ENCODE measurements at places on chromosomes 2 and 18. TPM values are rescaled to one million over a fixed set of nuclear protein-coding genes. Genes with fewer than 3 reads are reported as not detected.

The RUFY4 gene
- not detected for total RNA-seq

GRCh38 chr2:95374921-95375471, 27.5 kb upstream of the FAHD2A start:
- no peak for DNase-seq

GRCh38 chr2:41431756-41432155, 616.1 kb upstream of the PKDCC start:
- DNase-seq = no peak

DNA sequence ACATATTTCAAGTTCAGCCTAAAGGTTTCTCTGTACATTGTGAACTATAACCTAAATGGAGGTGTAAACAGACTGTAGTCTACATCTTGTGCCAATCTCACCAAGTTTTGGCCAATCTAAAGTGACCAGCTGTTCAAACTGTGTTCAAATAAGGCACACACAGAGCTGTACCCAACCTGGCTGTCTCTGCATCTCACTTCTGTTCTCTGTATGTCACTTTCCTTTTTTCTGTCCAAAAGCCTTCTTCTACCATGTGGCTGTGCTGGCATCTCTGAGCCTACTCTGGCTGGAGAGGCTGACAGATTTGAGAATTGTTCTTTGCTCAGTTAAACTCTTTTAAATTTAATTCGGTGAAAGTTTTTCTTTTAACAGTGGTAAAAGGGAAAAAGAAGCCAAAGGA, 817.9 kb downstream of the SOCS6 start:
- no peak for DNase-seq

DNA sequence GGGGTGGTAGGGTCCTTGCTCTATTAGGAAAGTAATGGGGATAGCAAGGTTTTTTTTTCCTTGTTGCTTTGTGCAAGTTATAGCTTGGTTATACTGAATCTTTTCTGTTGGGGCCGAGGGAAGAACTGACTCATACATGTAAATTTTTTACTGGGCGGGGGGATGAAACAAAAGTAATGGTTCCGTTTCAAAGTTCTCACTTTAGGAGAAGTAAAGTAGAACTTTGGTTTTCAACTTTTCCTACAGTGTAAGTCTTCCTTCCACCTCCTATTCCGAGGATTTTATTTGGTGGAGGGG, 1.1 kb downstream of the AFTPH start:
- DNase-seq = no peak

GRCh38 chr2:40488101-40488601, 36.3 kb upstream of the SLC8A1 start:
- no peak for DNase-seq

- DNase-seq = no peak
Measured at GRCh38 chr2:180442860-180443644, 436.0 kb upstream of the CWC22 start.

The SEMA4C gene
- total RNA-seq = 6.8 TPM

- no peak for DNase-seq
Measured at GRCh38 chr2:127080226-127080937, 26.6 kb downstream of the BIN1 start.

DNA sequence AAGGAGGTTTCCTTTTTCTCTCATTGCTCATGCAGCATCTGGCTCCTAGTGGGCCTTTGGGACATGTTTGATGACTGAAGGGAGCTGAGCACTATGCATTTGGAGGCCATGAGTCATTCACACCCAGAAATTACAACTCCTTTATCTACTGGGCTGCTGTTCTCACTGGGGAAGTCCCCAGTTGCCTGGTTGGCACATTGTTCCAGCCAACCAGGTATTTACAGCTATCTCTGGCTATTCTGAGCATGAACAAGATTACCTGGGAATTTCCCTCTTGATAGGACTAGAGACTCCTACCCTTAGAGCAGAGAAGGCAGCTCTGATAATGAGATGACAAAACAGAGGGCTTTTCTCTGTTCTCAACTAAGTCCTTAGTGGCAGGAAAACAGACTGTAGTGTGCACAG, 206.5 kb downstream of the SETBP1 start:
- no peak for DNase-seq

The CROCC2 gene
- total RNA-seq = not detected

The DSC2 gene
- 8.8 TPM for total RNA-seq

GRCh38 chr18:54774423-54774822, 53.9 kb upstream of the RAB27B start:
- DNase-seq = no peak

The EFR3B gene
- total RNA-seq = 0.23 TPM

The SOX11 gene
- not detected for total RNA-seq

DNA sequence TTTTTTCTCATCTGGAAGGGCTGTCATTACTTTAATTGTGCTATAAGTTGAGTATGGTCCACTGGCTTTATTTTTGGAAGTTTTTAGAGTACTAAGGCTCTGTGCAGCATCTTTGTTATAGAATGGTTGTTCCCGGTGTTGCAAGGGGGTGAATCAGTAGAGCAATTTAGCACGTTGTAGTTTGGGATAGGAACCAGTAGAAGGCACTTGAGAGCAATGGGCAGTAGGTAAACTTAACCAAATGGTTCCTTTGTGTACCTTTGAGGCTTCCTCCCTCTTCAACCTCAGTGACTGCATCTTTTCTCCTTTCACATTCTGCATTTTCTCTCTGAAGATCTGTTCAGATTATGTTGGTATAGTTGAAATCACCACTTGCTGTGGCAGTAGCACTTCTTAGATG, 238.2 kb upstream of the SYT4 start:
- DNase-seq = no peak

The PCARE gene
- total RNA-seq = not detected

DNA sequence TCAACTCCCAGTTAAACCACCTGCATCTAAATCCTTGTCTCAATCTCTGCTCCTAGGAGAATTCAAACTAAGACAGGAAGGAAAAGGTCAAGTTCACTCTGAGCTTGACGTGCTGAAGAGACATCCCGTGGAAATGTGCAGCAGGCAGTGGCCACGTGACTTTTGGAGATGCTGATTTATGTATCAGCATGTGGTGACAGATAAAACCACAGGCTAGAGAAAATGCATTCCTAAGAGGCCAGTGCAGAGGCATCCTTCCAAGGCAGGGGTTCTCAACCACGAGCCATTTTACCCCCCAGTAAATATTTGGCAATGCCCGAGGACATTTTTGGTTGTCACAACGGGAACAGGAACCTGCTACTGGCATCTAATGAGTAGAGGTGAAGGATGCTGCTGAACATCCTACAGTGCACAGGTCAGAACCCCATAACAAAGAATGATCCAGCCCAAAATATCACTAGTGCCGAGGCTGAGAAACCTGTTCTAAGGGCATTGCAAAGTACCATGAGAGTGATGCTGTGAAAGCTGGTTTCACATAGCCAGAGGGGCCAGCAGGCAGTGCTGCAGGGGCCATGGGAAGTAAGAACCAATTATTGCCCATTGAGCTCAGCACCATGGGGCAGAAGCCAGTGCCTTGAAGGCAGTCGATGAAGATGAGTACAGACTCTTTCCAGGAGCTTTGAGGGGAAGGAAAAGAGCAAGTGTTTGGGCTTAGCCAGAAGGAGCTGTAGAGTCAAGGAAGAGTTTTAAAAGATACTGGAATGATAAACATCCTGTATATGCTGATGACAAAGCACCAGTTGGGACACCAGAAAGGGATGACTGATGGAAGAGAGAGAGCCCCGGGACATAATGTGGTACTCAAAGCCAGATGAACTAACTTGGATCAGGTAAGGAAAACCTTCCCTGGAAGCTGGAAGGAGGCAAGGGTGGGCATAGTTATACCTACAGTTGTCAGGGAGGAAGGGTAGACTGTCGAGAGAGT, 174.6 kb downstream of the HAUS1 start:
- DNase-seq = no peak

GRCh38 chr2:215652388-215652787, 216.5 kb upstream of the FN1 start:
- DNase-seq = no peak

The CNPPD1 gene
- 22.4 TPM for total RNA-seq

The OSR1 gene
- 0.28 TPM for total RNA-seq
